Stimulated activated CD4-positive, alpha-beta T cell treated with anti-CD3 and anti-CD28 coated beads, Interleukin-4, amount 100 ng/mL, for 24 hours (primary cell): ENCODE measurements at places on chromosomes 4 and X.

DNA sequence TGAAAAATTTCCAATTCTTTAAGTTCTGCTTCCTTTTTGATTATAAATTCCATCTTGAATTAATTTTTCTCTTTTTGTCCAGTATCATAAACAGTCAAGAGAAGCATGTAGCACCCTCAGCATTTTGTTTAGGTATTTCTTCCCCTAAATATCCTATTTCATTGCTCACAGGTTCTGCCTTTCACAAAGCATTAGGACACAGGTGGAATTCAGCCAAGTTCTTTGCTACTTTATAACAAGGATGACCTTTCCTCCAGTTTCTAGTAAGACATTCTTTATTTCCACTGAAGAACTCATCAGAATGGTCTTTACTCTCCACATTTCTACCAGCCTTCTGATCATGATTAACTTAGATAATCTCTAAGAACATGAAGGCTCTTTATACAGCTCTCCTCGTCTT, 7.4 kb downstream of the SLC9B1 start:
- no peak for DNase-seq

DNA sequence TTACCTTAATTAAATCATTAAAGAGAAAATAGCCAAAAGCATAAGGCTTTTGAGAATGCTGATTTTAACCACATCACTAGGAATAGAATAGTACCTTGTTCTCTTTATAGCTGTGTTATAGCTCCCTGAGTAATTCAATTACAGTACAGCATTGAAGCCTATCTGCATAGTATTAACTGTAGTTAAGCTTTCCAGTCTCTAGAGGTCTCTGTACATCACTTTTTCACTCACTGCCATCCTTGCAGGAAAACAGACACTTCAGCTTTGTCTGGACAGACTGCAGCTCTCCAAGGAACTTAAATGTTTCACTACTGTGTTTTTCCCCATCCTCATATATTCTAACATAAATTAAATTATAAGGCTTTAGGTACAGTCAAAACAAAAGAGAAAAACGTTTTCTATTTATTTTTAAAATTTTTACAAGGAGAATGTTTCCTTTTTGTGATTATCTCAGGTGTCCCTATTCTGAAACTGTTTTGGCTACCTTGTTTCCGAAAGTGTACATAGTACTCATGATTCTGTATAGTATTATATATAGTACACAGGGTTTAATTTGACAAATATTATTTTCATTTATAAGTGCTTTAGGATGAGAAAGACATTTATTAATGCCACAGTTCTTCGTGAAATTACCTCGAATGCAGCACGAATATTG, 407.9 kb downstream of the PCDH18 start:
- no peak for DNase-seq

- DNase-seq, result no peak
Measured at GRCh38 chrX:53018627-53019026, 30.0 kb upstream of the GPR173 start.

GRCh38 chrX:139905051-139905450, 27.8 kb downstream of the ATP11C start:
- DNase-seq, result no peak

DNA sequence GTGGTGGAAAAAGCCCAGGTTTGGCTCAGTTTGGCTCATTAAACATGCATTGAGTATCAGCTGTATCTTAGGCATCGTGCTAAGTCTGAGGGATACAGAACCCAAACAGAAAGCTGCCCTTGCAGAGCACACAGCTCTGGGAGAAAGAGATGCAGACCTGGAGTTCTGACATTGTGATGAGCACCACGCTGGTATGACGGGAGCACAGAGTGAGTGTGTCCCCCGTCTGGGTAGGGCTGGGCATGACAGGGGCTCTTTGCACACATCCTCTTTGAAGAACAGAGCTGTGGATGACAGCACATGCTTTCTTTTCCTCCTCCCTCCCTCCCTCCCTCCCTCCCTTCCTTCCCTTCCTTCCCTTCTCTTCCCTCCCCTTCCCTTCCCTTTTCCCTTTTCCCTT, 52.2 kb downstream of the CLCN4 start:
- DNase-seq, result no peak

DNA sequence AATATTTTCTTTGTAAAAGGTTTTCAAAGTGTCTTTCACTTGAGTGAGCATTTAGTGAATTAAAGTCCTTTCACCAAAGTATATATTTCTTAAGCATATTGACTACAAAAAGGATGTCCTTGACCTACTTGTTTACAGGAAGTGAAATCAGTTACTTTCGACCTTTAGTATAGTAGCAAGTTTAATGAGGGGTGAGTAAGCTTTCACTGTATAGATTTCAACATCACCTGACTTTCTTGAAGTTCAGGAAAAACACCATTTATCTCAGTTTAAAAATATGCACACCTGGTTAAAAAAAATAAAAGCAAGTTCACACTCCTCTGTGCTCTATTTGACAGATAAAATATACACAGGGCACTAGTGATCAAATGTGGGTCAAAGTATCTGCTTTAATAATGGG, 88.1 kb downstream of the CCSER1 start:
- no peak for DNase-seq

- DNase-seq, result no peak
Measured at GRCh38 chr4:118920247-118920646, 31.6 kb downstream of the SYNPO2 start.
